ELR (cell line): ENCODE measurements at places on chromosomes 6 and 20.

- no peak for DNase-seq
These were observed 50.5 kb downstream of the ZNF831 start for GRCh38 chr20:59214073-59214472.

- no peak for DNase-seq
These were observed 10.8 kb downstream of the TRIM26 start for GRCh38 chr6:30202366-30202765.

DNA sequence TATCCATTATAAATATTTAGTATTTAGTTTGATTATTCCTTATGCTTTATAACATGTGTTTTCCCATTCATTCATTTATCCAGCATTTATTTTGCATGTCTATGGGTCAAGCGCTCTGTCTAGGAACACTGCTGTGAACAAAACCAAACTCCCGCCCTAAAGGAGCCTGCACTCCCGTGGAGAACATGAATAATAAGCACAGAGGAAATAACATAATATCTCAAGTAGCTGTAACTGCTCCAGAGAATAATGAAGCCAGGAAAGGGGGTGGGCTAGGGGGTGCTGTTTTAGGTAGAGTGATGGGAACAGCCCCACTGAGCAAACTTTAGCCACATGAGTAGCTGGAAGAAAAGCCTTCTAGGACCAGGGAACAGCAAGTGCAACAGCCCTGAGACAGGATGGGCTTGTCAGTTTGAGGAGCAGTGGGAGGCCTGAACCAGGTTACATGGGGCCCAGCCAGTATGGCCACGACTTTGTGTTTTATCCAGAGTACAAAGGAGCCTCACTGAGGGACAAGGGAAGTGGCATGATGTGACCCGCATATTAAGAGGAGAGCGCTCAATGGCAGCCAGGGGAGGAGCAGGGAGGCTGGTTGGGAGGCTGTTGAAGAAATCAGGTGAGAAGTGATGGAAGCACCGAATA, 24.4 kb upstream of the PRND start:
- no peak for DNase-seq

DNA sequence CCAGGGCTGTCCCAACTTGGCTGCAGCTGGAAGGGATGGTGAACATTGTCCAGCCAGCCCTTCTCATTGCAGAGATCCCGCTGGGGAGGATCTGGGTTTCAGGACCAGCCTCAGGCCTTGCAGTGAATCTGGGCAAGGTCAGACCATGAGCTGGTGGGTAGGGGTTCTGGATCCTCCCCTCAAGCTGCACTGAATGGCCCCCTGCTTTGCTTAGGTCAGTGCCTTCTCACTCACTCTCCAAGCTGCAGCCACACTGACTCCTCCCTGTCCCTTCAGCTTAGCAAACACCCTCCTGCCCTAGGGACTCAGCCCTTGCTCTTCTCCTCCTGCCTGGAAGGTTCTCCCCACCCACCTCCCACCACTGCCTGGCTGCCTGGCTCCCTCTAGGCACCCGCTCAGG, 95.3 kb upstream of the KCNG1 start:
- DNase-seq: no peak

GRCh38 chr20:38776363-38776762, 28.1 kb downstream of the ACTR5 start:
- DNase-seq: no peak

GRCh38 chr6:101380897-101381630, 12.4 kb upstream of the GRIK2 start:
- DNase-seq: no peak

DNA sequence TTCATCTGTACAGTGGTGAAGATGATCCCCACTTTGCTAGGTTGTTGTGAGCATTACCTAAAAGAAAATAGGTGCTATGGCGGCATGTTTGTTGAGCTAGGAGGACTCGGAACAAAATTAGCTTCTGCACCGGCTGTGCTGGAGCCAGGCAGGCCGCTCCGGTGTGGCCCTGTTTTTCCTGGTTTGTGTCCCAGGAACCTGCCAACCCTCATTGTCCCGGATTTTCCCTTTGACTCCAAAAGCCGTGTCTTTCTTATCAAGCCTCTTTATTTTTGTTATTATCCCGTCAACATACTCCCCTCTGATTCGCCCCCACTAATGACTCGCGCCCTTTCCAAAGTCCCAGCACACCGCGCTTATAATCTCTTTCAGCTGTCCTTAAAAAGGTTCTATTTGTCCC, 117.0 kb downstream of the MYLK4 start:
- DNase-seq: no peak
